ENCODE measurements at places on chromosomes 4 and X.

GRCh38 chr4:8370106-8370787 is 70.3 kb downstream of the ACOX3 start:
- DNase-seq: no peak

- no peak for DNase-seq
These were observed 22.2 kb upstream of the MANBA start for GRCh38 chr4:102783006-102783405.

GRCh38 chr4:110104661-110105060 is 93.8 kb downstream of the ELOVL6 start:
- DNase-seq: no peak

- no peak for DNase-seq
These were observed 5.7 kb downstream of the SPON2 start for GRCh38 chr4:1166509-1167243.

GRCh38 chrX:37701588-37701987 is 16.0 kb downstream of the XK start:
- DNase-seq: no peak

DNA sequence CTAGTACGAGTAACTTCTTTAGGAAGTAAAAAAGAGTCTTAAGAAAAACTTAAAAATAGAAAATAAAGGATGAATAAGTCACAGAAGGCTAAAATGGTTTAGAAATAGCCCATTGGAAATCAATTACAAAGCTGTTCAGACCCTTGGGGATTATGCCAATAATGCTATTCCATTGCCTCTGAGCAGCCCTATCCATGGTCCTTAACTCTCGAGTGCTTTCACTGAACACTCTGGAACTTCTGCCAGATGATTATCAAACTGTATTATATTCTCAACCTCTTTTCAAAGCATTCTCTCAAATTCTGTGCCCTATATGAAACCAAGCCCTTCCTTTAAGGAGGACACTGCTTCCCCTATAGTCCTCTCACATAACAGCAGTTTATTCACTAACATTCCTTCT is 17.0 kb downstream of the SLC9B1 start:
- DNase-seq: no peak

DNA sequence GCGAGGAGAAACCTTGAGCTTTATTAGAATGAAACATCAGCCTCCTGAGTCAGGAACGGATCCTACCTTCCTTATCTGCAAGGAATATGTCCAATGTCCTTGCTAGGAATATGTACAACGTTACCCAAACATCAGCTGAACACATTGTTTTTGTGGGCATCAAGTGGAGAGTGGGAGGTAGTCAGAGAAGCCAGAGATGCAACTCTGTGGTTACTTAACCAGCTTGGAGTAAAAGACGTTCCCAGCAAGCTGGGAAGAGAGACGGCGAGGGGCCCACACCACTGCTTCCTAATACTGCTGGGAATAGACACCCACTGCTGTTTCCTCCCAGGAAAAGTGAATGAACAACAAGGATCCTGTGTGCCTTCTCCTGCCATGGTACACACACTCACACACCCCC is 74.4 kb upstream of the PLAC1 start:
- DNase-seq: no peak
